ENCODE measurements at places on chromosomes 16 and 17.

- no peak for DNase-seq
These were observed at the start of gene PRKCA for GRCh38 chr17:66301864-66302741. PRKCA (plus strand) TSS chr17:66302613.

DNA sequence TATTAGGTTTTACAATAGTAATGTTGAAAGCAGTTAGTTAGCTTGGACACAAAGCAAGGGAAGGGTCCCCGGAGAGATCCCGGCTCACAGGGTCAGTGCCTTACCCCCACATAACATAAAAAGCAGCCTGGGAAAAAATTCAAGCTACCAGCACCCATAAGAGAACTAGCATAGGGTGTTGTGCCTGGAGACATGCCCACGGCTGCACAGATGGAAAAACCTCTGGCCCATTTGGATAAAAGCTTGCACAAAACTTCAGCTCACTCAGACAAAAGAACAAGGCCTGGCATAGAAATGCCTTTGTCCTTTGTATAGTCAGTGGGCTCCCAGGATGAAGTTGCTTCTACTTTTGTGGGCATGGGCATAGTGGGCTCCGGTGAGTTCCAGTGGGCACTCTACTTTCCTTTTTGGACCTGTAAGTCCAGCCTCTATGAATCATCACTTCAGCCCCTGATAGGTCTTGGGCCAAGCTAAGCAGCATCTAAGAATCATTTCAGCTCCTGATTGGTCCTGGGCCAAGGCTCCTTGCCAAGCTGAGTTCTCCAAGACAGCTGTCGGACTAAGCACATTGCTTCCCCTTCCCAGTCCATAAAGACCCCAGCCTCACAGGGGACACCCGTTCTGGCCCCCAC is 1.3 kb upstream of the RDM1 start:
- DNase-seq = no peak

DNA sequence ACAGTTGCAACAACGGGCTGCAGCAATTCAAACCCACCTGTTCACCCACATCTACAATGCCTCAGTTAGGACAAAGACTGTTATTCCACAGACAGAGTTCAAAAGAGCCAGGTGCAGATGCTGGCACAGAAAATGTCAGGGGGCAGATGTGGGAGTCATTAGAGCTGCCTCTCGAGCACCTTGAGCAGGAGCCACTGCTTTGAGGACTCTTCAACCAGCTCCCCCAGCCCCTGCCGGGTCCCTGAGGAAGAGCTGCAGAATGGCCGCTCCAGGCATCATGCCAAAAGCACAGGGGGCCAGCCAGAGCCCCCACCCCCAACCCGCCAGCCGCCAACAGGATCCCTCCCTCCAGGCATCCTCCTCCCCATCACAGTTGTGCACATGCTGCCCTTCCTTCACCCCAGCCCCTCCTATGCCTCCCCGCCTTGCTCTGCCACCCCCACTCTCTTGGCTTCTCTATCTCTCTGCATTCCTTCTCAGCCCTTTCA is 20.8 kb downstream of the C17orf67 start:
- no peak for DNase-seq

DNA sequence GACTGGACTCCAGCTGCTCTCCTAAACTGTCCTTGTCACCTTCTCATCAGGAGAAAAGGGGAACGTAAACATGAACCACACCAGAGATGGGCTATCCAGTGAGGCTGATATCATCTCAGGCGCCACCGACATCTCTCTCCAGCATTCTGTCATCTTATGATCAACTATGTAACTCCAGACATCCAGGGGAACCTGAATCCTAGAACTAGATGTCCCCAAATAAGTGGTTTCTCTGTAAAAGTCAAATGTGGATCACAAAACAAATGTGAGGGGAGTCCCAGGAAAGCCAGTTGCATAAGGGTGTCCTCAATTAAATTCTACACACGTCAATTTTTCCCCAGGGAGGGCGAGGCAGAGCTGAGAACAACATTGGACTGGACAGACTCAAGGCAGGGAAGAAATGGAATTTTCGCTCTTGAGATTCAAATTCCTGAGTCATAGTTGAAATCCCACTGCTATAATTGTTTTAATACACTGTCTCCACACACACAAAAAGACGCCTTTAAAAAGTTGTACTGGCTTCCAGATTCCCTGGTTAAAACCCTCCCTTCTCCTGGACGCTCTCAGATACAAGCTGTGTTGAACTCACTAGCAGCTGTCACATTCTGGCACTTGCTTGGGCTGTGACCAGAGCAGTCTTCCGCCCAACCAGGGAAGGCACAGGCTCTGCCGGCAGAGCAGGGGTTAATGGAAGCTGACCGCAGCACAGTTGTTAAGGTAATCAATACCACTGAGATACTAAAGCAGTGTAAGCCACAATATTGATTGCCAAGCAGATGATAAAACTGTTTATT is 62.6 kb downstream of the ZFHX3 start:
- DNase-seq = no peak

- DNase-seq = no peak
These were observed 2.7 kb downstream of the ZSCAN10 start for GRCh38 chr16:3096362-3096761.

- no peak for DNase-seq
These were observed at the start of gene ARHGAP44 for GRCh38 chr17:12789481-12790248. ARHGAP44 (plus strand) TSS chr17:12789498; CDS start chr17:12789839, 341 bp downstream.

DNA sequence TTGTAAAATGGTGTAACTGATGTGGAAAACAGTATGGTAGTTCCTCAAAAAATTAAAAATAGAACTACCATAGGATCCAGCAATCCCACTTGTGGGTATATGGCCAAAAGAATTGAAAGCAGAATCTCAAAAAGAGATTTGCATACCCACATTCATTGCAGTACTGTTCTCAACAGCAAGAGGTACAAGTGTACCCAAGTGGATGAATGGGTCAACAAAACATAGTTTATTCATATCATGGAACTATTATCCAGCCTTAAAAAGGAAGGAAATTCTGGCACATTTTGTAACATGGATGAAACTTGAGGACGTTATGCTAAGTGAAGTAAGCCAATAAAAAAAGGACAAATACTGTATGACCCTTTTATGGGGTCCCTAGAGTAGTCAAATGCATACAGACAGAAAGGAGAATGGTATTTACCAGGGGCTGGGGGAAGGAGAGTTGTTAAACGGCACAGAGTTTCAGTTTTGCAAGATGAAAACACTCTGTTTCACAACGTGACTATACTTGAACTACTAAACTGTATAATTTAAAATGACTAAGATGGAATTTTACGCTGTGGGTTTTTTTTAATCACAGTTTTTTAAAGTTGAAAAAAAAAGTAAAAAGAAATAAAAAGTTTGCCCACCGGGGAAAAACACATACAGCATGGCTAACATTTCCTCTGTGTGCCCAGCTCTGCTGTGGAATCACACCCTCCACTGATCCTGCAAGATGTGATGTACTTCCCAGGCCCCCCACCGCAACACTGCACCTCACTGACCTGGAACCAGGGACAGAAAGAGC is 6.1 kb downstream of the TVP23A start:
- DNase-seq = no peak

GRCh38 chr16:68328151-68328859 is 17.5 kb downstream of the PRMT7 start:
- no peak for DNase-seq

DNA sequence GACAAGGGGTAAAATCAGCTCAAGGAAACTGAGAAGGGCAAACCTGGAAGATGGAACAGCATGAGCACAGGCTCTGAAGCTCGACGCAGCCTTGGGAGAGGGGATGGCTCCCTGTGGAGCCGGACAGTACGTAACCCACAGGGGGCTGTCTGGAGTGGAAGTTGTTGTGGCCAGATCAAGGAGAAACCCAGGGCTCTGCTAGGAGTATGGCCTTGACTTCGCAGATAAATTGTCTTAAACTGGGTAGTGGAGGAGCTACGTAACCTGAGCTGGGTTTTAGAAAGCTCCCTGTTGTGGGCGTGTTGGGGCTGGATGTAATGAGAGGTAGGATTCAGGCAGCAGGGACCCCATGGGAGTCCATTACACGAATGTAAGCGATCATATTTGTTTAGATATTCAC is 25.5 kb upstream of the AXIN2 start:
- DNase-seq = no peak

GRCh38 chr16:14344292-14344691 is 273.2 kb downstream of the MRTFB start:
- no peak for DNase-seq

- no peak for DNase-seq
These were observed 10.1 kb downstream of the DNAAF1 start for GRCh38 chr16:84155226-84155625.

GRCh38 chr17:70314096-70314495 is 144.8 kb downstream of the KCNJ2 start:
- DNase-seq = no peak

GRCh38 chr16:27505297-27506236 is 44.1 kb downstream of the GTF3C1 start:
- DNase-seq = no peak

- no peak for DNase-seq
These were observed 390 bp upstream of the BBS2 start for GRCh38 chr16:56520251-56520577.

DNA sequence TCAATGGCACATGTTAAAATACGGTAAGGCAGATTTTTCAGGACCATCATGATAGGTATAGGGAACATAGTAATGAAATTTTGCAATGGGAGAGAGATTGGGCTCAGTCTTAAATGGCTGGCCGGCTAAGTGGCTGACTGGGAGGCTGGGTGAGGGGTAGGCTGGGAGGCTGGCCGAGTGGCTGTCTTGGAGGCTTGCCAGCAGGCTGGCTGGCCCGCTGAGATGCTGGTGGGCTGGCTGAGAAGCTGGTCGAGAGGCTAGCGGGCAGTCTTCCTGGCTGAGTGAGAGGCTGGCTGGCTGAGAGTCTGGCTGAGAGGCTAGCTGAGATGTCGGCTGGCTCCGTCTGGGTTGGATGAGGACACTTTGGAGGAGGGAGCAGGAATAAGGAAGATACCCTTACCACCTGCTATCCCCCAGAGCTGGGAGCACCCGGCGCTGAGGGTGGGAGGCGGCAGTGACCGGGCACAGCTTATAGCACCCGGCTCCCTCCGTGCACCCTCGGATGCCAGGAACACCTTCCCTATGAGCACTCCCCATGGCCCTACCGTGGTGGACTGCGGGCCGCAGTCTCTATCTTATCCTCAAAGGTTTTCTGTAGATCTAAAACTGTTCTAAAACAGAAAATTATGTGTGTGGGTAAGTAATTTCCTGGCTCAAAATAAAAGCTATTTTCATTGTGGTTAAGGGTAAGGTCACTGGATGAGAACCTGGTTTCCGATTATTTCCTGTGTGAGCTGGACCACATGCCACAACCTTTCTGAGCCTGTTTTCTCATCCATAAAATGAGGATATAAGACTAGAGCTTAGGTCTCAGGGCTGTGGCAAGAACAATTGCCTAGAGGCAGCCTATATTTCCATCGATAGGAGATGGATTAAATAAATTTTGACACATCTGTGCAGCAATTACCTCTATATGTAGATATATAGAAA is 34.5 kb upstream of the TMC5 start:
- no peak for DNase-seq

GRCh38 chr17:57413848-57414651 is 157.7 kb downstream of the MSI2 start:
- no peak for DNase-seq

DNA sequence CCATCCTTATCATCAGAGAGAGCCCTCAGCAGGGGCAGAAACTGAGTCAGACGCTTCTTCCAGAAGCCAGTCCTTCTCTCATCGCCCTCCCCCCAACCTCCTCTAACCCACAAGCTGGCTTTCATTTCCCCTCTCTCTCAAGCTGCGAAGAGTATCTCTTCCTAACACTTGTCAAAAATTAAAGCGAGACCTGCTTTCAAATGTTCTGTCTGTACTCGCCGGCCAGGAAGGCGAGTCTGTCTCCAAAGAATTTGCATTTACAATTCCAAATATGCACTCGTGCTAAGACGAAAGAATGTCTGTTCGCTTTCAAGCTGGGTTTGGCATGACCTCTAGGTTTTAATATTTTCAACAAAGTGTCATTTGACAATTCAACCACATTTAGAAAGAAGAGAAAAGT is 140.4 kb downstream of the RGS9 start:
- no peak for DNase-seq

Measured in cortex of kidney (tissue), 1 donor.